ENCODE measurements at places on chromosomes 6 and 20.

GRCh38 chr6:151436802-151437201 is 15.1 kb downstream of the RMND1 start:
- no peak for DNase-seq

DNA sequence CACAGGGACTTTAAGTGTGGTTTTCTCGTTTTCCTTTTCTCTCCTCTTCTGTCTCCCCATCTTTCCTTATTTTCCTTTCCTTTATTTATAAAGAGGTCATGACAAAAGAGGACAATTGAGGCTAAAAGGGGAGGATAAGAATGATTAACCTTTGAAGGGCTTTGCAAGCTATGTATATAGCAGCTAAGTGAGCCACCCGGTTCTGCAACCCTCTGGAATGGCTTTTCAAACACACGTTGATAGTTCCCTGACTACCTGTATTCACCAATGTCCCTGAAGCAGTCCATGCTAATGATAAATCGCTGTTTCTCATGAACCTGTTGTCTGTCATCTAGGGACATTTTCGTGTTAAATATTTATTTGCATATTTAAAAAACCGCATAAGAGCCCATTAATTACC is 124.4 kb upstream of the RALGAPA2 start:
- DNase-seq: no peak

DNA sequence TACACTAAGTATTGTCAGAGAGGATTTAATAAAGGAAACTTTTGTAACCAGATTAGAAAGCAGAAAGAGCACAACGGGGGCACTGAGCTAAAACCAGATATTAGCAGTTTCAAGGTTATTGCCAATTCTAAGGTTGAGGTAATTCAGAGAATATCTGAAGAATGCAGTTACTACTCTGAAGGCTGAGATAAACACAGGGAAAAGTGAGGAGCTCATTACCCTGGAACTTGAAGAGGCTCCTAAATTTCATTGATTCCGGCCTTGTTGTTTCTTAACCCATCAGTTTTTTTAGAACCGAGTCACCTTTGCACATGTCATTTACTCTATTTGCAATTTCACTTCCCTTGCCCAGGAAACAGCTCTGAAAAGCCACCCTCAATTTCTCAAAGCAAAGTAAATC is 72.4 kb upstream of the BTBD3 start:
- no peak for DNase-seq

- DNase-seq: no peak
Observed at GRCh38 chr20:54127855-54128574, 45.8 kb downstream of the CYP24A1 start.

DNA sequence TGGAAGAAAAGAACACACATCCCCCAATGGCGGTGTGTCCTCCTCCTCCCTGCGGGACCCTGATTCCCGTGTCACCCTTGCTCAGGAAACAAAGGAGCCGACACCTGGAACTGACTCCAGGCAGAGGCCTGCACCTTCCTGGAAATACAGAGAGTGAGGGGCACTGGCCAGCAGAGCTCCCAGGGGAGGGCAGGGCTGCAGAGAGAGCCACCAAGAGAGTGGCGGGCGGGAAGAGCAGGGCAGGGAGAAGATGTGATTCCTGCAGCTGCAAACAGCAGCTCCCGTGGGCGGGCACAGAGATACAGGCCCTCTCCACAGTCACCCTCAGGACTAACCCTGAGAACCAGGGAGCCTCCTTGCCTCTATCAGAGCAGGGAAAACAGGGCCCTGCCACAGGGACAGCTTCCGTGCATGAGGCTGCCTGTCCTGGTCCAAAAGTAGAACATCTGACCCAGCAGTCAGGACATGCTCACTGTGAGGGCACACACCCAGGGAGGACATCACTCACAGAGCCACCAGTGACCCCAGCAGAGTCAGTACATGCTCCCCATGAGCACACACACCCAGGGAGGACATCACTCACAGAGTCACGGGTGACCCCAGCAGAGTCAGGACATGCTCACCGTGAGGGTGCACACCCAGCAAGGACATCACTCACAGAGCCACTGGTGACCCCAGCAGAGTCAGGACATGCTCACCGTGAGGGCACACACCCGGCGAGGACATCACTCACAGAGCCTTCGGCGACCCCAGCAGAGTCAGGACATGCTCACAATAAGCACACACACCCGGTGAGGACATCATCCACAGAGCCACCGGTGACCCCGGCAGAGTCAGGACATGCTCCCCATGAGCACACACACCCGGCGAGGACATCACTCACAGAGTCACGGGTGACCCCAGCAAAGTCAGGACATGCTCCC is 193.1 kb downstream of the DLL1 start:
- no peak for DNase-seq

- no peak for DNase-seq
Observed at GRCh38 chr20:50595988-50596693, 86.0 kb downstream of the PTPN1 start.

DNA sequence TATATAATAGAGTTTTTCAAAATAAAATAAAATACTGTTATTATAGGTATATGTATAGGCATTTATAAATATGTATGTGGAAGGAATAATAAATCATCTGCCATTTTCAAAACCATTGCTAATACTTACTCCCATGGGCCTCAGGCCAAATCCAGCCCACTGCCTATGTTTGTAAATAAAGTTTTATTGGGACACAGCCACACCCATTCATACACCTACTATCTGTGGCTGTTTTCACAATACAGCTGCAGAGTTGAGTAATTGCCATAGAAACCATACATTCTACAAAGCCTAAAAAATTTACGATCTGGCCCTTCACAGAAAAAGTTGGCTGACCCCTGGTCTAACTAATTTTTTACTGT is 9.5 kb downstream of the ALDH5A1 start:
- DNase-seq: no peak

- DNase-seq: no peak
Observed at GRCh38 chr6:43035495-43036194, 14.2 kb downstream of the RRP36 start.

DNA sequence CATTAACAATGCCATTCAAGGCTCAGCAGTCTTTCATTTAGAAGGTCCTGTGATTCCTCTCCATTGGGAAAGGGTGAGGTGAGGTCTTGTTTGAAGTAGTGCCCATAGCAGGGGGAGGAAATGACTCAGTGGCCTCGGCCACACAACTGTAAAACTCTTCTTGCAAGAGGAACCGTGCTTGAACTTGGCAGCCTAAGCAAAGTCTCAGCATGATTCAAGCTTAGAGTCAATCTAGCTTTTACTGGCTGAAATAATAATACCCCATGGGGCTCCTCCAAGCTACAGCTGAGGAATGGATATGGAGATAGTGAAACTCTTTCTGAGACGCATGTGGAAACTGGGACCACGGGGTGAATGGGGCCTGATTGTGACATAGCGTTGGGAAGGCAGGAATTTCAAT is 428.2 kb downstream of the BMP2 start:
- DNase-seq: no peak

DNA sequence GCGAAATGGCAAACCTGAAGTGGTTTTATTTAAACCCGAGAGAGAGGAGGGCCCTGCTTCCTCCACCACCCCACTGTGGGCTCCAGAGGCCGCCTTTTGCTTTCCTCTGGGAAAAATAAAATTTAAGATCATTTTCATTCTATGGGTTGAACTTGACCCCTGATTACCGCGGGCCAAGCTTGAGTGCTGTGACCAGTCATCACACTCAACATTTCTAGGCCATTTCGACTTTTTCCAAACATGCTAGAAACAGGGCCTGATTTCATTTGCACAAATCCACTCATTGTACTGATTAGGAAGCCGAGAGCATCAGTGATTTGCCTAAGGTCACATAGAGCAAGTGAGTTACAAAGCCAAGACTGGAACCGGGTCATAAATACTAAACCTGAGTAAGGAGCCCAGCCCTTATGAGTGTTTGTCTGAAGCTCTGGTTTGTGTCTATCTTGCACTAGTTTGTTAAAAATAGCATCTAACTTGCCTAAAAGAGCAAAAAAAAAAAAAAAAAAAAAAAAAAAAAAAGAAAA is 179.7 kb downstream of the DLL1 start:
- DNase-seq: no peak

DNA sequence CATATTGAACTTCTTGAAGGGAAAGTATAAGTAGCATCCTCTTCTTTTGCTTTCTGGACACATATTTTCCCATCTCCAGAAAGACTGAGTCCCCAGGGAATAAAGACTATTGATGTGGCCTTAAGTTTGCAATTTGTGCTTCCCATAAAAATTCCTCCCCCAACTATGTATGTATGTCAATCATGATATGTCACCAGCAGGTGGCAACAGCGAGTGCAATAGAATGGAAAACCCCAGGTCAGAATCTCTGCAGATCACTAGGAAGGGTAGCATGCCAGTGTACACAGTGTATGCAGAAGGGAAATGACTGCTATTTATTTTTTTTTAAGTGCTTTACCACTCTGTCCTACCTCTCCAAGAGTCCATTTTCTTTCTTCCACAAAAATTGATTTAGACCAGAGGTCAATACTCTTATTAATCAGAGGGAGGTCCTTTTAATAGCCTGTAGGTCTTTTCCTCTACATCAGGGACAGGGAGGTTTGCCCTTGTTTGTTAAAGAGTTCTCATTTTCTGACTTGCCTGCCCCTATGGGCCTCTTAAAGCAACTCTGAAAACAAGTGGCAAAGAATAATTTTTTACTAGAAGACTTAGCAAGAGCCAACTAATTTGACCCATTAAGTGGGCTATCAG is 61.4 kb downstream of the BMP2 start:
- peak; percentile 65 for DNase-seq

- DNase-seq: no peak
Observed at GRCh38 chr6:74018825-74019224, 322.8 kb downstream of the CD109 start.

DNA sequence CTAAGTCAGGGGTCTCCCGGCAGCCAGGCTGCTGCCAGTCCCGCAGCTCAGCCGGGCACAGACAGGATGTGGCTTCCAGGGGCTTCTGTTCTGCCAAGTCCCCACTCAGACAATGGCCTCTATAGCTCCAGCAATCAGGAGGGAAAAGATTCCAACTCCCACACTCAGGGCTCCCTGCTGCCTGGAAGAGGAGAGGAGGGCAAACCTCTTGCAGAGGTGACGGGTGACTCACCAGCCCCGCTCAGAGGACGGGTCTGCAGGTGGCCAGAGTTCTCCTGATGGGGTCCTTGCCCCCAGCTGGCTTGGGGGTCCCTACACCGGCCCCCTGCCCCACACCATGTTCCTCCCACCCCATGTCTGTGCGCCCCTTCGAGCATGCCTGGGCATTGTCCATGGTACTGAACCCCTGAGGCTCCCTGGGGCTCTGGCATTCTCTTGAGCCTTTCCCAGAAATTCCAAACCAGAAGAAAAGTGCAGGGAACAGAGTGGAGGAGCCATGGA is 32.6 kb downstream of the NTSR1 start:
- DNase-seq: no peak
